HCT116 (cell line): ENCODE measurements at places on chromosomes 1 and 21.

- DNase-seq, result no peak
Measured at GRCh38 chr1:162417650-162418049, 5.7 kb upstream of the SH2D1B start.

DNA sequence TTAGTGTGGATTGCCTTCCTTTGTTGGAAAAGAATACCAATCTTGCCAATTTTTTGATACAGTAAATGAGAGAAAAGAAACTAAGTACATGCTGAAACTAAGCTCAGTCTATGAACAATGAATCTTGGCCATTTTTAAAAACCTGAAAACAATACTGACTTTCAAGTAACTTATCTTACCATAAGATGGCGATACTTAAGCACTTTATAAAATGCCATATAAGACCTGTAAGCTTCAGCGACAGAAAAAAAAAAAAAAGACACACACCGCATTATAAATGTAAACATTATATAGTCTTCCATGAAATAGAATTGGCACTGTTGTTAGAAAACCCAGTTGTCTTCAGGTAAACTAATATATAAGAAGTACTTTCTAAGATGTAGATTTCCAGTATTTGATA, 3.0 kb downstream of the OLFM3 start:
- no peak for DNase-seq

DNA sequence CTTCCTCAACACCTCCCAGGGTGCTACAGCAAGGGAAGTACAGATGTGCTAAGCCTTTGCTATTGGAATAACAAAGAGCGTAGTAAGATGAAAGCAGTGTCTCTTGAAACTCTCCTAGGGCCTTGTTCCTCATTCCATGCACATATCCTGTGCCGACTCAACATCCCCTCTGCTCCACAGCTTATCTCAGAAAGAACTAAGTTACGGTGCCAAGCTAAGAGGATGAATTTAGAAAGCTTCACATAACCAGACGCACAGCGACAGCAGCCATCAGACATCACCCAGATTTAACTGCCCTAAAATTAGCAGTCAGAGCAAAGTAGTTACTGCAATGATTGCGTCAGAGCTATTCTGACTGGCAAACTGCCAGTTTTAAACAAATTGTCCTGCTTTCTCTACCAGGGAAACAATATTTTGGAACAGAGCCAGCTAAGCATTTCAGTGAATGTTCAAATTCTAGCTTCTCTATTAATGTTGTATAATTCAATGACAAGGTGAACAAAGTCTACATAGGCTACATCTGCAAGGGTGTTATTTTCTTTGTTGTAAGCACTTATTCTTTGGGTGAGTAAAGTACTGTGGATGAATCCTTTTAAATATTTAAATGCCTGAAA, 9.5 kb downstream of the SIPA1L2 start:
- no peak for DNase-seq

DNA sequence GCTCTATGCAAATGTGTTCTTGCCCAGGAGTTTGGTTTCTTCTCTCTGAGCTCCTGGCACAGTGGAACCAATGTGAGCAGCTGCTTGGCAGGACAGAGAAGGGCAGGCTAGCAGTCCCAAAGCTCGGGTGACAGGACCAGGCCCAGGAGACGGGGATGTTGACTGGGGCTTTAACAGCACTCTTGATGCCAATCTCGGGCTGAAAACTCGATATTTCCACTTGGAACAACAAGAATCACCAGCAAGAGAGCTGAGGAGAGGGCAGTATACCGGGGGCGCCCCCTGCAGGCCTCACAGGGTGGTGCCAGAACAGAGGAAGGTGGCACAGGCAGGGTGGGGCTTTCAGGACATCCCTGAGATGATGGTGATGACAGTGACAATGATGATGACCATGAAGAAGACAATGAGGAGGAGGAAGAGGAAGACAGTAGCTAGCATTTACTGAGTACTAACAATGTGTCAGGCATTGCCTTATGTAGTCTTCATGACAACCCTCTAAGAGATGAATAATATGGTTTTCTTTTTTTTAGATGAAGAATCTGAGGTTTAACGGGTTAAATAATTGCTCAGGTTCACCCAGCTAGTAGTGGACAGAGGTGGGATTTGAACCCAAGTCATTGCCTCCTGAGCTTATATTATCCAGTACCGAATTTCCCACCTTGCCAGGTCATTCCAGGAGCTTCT, 2.7 kb upstream of the KCNJ9 start:
- DNase-seq, result peak; percentile 23

GRCh38 chr1:22626237-22627157, 9.9 kb upstream of the C1QA start:
- DNase-seq, result no peak

GRCh38 chr1:223363057-223363855, 720 bp downstream of the SUSD4 start:
- no peak for DNase-seq

GRCh38 chr1:175893192-175893591, 149.8 kb upstream of the TNR start:
- DNase-seq, result no peak

GRCh38 chr1:31911994-31912780, 26.0 kb downstream of the PTP4A2 start:
- DNase-seq, result no peak

DNA sequence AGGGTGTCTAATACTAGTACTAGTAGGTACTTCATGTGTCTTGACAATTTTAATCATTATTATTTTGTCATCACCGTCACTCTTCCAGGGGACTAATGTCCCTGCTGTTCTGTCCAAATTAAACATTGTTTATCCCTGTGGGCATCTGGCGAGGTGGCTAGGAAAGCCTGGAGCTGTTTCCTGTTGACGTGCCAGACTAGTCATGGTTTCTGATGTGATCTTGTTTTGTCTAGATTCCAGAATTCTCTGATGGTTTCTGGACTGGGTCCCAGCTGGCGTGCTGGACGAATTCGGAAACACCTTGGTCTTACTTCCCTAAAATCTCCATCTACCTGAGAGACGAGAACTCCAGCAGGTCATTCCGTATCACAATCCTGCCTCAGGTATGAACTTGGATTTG, 66.1 kb upstream of the FAM3B start:
- DNase-seq, result no peak

- no peak for DNase-seq
Measured at GRCh38 chr1:91386109-91386508, 18.5 kb downstream of the HFM1 start.

GRCh38 chr1:228079601-228080263, 2.8 kb upstream of the ARF1 start:
- no peak for DNase-seq

GRCh38 chr1:224632921-224633321, 16.8 kb downstream of the CNIH3 start:
- DNase-seq, result no peak

GRCh38 chr1:86061551-86061990, 95.0 kb downstream of the COL24A1 start:
- no peak for DNase-seq

DNA sequence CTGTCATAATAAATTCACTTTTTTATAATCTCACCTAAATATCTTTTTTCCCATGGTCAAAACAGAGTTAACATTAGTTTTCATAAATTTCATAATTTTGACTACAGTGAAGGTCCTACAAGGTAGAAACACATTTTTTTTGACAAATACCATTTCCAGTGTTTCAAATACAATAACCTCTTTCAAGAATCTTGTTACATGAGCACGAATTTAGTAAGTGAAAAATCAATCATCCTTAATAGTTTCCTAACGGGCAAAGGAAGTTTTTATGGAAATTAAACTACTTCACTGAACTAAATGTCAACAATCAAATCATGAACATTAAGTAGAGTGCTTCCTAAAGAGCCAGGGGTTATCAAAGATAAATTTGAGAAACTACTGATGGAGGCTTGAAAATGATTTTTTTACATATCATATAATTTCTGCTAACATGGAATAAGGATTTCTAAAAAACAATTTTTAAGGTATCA, 35.4 kb downstream of the ABL2 start:
- no peak for DNase-seq

DNA sequence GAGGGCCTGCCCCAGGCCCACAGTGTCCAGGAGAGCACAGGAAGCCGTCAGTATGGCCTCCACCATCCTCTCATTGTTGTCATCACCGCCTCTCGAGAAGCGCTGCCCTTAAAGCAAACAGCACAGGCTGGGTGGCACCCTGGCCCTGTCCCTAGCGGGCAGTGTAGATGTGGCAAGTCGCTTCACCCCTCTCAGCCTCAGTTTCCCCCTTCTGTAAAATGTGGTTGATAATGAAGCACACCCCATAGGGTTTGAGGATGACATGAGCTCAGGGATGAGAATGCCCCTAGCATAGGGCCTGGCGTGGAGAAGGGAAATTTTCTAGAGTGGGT, 13.4 kb downstream of the PLA2G2F start:
- DNase-seq, result no peak

DNA sequence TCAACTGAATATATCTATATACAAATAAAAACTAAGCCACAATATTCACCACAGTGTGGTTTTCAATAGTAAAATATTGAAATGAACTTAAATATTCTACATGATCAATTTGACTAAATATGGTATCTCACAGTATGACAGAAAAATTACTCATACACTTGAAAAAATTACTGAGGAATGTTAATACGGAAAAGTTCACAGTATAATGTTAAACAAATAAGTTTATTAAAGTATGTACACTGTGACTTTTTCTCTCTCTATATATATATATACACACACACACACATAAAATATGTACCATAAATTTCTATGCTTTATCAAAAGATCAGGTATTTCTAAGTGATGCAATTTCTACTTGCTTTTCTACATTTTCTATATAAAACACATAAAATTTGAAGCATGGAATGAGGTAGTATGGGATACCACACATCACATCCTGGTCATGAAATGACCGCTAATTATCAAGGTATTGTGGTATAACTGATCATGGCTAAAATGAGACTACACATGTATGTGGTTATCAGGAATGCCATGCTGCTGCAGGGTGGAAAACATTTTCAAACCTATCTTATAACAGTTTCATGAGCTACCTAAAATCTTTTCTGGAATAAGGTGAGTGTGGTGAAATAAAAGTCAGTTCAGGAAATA, 102.3 kb downstream of the CDC42BPA start:
- DNase-seq, result no peak

GRCh38 chr1:84398175-84399155, at the start of gene DNASE2B:
Gene DNASE2B (plus strand): TSS chr1:84398484. CDS start chr1:84398565, 81 bp downstream.
- no peak for DNase-seq

GRCh38 chr1:246678816-246679793, 45.1 kb upstream of the SCCPDH start:
- DNase-seq, result no peak

GRCh38 chr1:32925403-32926162, 24.4 kb upstream of the TMEM54 start:
- DNase-seq, result no peak

DNA sequence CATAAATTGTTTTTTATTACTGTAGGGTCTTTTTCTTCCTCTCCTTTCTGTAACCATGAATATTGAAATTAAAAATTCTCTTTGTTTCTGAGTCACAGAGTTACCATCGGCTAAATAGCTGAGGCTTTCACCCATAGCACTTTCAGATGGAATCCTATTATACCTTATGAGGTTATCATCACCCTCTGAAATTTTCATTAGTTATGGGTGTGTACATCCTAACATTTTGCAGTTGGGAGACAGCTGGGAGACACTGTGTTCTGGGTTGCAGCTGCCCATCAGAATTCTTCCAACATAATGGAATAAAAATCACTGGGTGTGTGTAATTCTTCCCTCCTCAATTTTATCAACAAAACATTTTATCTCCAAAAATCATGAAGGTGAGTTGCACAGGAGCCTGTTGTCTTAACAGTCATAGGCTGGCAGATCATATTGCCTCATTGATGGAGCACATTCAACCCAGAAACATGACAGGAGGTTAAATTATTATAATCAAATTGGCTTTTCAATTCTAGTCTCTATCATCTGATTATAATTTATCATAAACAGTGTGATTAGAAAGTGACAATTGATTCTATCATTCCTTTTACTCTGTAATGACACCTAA, 17.4 kb downstream of the CYYR1 start:
- DNase-seq, result no peak

- no peak for DNase-seq
Measured at GRCh38 chr1:178155481-178156255, 61.8 kb downstream of the RASAL2 start.

DNA sequence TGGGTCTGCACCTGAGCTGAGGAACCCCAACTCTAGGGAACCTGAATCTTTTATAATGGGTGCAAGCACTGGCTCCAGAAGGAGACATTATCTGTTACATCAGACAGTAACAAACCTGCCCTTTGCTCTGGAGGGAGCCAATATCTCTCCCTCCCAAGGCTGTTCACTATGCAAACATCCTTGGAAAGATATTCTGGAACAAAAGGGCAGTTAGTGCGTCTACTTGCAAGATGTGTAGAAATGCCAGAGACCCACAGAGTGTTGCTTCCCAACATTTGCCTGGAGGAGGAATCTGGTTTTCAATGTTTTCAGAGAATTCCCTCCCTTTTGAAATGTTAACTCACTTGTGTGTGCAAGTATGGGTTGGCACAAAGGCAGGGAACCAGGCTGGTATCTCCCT, 31.9 kb downstream of the UMODL1 start:
- DNase-seq, result no peak

- DNase-seq, result no peak
Measured at GRCh38 chr1:40834968-40835545, 27.1 kb downstream of the CITED4 start.

- DNase-seq, result no peak
Measured at GRCh38 chr1:204348722-204349121, 11.0 kb downstream of the PLEKHA6 start.

GRCh38 chr21:31985398-31985797, 112.6 kb downstream of the HUNK start:
- no peak for DNase-seq

GRCh38 chr1:6962478-6962995, 177.3 kb downstream of the CAMTA1 start:
- peak; percentile 80 for DNase-seq

DNA sequence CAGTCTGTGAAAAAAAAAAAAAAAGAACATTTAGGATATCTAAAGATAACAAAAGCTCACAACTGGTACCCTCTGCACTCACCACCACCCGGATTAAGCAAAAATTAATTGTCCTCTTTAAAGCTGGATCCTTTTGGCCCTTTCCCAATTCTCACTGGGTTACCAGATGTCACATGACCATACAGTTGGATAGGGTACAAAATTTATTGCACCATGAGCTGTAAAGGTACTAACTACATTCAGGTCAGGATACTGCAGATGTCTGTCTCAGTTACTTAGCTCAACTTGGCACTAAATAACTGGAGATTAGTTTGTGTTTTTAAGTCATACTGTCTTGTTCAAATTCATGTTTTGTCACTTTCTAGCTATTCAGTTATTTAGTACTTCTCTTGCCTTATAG, 96.3 kb downstream of the GPATCH2 start:
- no peak for DNase-seq

DNA sequence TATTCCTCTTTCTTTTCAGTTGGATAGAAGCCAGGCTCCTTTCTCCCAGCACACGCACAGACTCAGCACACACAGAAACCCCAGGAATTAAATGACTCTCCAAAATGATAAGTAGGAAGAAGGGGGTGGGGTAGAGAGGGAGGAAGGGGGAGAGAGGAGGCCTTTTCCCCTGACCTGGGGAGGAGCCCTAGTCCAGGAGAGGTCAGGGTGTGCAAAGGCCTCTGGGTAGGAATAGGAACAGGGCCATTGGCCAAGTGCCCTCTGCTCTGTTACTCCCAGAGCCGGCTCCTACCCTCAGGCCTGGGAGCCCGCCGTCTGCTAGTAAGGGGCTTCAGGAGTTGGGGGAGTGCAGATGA, 35.6 kb upstream of the PUM1 start:
- no peak for DNase-seq
